Esophagus squamous epithelium (tissue), 5 donors: ENCODE measurements at places on chromosomes 1 and 21.

DNA sequence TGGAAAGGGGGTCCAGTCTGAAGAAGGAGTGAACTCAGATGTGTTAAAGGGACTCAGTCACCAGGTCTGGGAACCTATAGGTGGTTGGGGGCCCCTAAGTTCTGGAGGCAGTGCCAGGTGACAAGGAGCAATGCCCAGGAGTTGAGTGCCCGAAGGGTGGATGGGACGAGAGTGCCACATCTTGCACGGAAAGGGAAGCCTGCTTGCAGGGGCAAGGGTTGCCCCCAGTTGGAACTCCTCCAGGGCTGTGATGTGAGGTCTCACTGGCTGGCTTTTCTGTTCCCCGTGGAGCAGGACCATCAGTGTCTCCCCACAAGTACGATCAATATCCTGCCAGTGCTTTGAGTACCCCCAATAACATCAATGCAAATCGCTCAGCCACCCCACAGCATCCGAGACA, 107.3 kb downstream of the TOMM20 start:
- DNase-seq = no peak

GRCh38 chr1:22140694-22141093, 2.2 kb downstream of the WNT4 start:
- DNase-seq = no peak

DNA sequence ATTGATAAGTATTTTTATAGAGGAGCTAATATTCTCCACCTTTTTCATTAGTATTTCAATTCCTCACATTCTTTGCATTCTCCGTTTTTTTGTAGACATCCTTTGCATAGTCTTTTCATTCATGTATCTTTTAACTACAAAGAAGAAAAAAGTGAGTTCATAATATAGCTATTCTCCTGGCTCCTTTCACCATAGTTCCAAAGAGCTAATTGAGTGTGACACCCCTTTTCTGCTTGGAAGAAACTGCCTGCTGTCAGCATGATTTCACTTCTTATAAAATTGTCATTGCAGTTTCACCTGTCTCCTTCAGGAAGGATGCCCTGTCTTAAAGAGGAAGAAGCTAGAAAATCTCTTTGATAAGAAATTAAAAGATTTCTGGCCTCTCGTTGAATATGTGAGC, 991.1 kb downstream of the KCNT2 start:
- no peak for DNase-seq

DNA sequence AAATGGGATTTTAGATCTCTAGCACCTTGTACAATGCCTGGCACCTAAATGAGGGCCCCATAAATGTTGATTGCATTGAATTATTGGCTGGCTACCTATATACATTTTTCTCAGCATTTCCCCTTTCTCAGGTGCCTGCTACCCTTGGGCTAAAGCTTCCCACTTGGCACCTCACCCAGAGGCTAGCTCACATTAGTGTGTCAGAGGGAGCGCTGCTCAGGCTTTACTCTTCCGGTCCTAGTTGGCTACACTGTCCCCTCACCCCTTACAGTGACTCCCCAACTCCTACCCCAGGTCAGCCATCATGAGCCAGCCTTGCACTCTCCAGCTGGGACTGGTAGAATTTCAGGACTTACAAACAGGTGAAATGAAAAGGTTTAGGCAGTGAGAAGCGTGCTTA, 9.5 kb downstream of the TRAF5 start:
- DNase-seq = no peak

- DNase-seq = no peak
These were observed 26.0 kb upstream of the UAP1 start for GRCh38 chr1:162535501-162535900.

GRCh38 chr1:18234790-18235242, 127.2 kb downstream of the IGSF21 start:
- no peak for DNase-seq

GRCh38 chr1:167515893-167516321, 2.4 kb downstream of the CD247 start:
- DNase-seq = no peak

DNA sequence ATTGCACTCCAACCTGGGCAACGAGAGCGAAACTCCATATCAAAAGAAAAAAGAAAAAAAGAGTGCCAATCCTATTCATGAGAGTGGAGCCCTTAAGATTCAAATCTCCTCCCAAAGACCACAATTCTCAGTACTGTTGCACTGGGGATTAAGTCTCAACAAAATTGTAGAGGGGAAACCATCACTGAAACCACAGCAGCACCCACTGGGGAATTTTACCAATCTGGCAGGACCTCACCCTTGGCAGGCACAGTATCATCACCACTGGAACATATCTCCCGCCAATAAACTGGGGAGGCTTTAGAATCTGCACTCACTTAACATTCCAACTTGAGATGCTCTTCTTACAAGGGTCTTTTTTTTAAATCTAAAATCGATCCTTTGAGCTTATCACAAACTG, 41.0 kb downstream of the LRRC40 start:
- no peak for DNase-seq

GRCh38 chr1:89671775-89672488, 39.0 kb downstream of the LRRC8C start:
- DNase-seq = no peak

- no peak for DNase-seq
These were observed 179.1 kb upstream of the BEND5 start for GRCh38 chr1:48955774-48956173.

GRCh38 chr1:235736263-235736662, 86.7 kb upstream of the GNG4 start:
- no peak for DNase-seq

GRCh38 chr1:204528677-204529076, 12.5 kb downstream of the MDM4 start:
- no peak for DNase-seq

DNA sequence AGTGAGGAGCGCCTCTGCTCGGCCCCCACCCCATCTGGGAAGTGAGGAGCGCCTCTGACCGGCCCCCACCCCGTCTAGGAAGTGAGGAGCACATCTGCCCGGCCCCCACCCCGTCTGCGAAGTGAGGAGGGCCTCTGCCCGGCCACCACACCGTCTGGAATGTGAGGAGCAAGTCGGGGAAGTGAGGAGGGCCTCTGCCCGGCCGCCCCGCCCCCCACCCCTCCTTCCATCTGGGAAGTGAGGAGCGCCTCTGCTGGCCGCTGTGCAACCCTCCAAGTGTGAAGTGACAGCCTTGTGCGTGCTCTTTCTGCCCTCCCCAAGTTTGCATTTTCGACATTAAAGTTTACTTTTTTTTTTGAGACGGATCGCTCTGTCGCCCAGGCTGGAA, 5.1 kb upstream of the ZZZ3 start:
- DNase-seq = no peak

DNA sequence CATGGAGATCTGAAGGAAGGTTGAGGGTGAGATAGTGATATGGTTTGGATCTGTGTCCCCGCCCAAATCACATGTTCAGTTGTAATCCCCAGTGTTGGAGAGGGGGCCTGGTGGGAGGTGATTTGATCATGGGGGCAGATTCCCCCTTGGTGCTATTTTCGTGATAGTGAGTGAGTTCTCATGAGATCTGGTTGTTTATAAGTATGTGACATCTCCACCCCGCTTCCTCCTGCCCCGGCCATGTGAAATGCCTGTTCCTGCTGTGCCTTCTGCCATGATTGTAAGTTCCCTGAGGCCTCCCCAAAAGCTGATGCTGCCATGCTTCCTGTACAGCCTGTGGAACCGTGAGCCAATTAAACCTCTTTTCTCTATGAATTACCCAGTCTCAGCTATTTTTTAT, 451.9 kb upstream of the VAMP3 start:
- no peak for DNase-seq

GRCh38 chr1:243244432-243244841, 10.6 kb downstream of the CEP170 start:
- DNase-seq = no peak

GRCh38 chr1:108691128-108691941, 775 bp upstream of the PRPF38B start:
- no peak for DNase-seq

- DNase-seq = no peak
These were observed 348.7 kb downstream of the CHRM3 start for GRCh38 chr1:239735111-239735510.

DNA sequence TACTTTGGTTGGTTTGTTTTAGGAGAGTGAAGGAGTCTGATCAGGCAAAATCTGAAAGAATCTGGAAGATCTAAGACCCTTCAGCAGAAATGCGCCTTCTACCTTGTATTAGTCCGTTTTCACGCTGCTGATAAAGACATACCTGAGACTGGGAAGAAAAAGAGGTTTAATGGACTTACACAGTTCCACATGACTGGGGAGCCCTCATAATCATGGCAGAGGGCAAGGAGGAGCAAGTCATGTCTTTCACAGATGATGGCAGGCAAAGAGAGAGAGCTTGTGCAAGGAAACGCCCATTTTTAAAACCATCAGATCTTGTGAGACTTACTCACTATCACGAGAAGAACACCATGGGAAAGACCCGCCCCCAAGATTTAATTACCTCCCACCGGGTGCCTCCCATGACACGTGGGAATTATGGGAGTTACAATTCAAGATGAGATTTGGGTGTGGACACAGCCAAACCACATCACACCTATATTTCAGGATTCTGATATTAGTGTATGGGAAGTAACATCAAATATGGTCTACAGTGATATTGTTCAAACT, 99.3 kb downstream of the GLUL start:
- DNase-seq = no peak

DNA sequence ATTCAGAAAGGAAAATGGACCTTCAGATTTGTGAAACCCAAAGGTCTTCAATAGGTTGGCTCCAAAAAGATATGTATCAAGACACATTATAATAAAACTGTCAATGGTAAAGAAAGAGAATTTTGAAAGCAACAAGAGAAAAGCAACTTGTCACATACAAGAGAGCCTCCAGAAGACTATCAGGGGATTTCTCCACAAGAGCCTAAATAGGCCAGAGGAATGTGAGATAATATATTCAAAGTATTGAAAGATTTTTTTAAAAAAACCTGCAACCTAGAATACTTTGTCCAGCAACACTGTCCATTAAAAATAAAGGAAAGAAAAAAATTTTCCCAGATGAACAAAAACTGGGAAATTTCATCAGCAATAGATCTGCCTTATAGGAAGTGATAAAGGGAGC, 869.6 kb upstream of the ADGRL2 start:
- DNase-seq = no peak

DNA sequence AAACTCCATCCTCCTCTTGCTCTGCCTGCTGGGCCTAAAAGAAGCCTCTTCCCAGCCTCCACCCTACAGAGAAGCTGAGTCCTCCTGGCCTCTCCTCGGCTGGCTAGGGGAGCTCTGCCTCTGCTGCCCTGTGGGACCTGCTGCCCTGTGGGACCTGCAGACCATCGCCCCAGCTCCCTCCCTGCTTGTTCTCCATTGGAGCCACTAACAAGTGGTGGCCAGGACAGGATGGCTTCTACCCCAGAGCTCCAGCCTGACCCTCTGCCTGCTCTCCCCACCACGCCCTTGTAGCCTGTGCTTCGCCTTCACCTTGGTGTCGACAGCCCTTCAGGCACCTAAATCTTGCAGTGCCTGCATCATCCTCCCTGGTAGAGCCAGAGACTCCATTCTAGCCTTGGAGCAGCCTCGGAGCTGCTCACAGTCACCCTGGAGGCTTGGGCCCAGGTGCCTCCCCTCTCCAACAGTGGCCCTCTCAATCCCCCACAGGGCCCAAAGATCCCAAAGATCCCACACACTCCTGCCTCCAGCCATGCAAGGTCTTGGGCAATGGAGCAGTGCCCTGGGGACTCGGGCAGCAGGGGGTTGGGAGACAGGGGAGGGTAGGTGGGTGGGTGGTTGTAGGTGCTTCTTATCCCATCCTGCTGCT, 3.0 kb downstream of the EPS8L3 start:
- DNase-seq = no peak

GRCh38 chr1:82446955-82447354, 646.2 kb downstream of the ADGRL2 start:
- DNase-seq = no peak

DNA sequence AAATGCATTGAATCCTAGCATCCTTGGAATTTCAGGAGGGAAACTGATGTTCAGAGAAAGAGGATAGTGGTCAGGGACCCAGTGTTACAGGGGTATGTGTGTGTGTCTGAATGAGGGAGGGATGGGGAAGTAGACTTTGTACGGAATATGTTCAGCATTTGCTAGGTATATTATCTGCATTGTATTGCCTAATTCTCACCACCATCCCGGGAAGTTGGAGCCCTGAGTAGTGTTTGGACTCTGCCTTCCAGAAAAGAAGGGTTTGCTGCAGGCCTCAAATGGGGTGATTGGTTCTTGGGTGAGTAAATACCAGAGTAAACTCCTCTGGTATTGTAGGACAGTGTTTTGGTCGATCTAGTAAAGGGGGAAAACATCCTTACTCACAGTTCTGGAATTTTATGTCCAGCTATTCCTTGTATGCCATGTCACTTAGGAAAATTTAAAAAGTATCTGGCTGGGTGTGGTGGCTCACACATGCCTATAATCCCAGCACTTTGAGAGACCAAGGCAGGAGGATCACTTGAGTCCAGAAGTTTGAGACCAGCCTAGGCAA, 7.1 kb upstream of the ZNF496 start:
- no peak for DNase-seq

- no peak for DNase-seq
These were observed 33.7 kb downstream of the RAB3B start for GRCh38 chr1:51956528-51957509.

DNA sequence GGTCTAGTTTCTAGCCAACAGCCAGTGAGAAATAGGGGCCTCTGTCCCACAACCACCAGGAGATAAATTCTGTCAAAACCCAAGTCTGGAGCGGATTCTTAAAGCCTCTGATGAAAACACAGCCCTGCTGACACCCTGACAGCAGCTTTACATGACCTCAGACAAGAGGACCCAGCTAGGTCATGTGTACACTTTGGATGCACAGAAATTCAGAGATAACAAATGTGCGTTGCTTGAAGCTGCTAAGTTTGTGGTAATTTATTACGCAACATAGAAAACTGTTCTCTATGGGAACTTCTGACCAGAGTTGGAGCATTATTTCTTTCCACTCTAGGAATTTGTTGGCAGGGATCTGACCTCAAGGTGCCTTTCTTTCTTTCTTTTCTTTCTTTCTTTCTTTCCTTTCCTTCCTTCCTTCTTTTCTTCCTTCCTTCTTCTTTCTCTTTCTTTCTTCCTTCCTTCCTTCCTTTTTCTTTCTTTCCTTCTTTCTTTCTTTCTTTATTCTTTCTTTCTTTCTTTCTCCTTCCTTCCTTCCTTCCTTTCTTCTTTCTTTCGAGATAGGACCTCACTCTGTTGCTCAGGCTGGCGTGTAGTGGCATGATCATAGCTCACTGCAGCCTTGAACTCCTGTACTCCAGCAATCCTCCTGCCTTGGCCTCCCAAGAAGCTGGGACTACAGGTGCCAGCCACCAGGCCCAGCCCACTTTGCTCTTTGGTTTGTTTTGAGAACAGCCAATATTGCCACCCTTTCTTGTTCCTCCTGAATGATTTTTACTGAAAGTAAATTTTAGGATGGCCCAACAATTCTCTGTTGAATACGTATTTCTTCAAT, 14.9 kb upstream of the HMGCS2 start:
- no peak for DNase-seq

GRCh38 chr1:38818175-38818976, 41.2 kb downstream of the RRAGC start:
- DNase-seq = no peak

DNA sequence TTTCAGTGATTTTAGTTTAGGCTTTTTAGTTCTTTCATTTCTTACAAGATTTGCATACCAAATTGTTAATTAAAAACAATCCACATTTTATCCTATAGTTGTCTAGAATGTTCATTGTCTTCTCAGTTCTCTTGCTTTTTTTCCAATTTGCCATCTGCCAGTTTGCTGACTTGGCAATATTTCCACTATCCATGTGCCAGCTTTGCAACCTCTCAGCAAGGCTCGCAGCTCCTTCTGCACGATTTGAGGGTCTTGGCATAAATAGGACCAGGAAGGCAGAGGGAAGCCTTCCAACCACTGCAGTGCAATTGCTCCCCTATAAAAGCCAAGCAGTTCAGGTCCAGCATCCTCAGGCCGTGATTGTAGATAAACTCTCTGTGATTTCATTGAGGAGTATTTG, 306.8 kb upstream of the FMN2 start:
- no peak for DNase-seq
